Astrocyte (in vitro differentiated cells and primary cell): ENCODE measurements at places on chromosomes 6 and 20.

GRCh38 chr6:119352001-119352400, 2.4 kb upstream of the MAN1A1 start:
- H3K4me3 ChIP-seq, result no peak overlapping the region
- DNase-seq, result no peak
- H3K4me1 ChIP-seq, result peaks cover 11% of the 10 kb centered on the region
- H3K27me3 ChIP-seq, result no peaks in the 10 kb centered on the region

- H3K36me3 ChIP-seq, result peaks cover 2% of the 10 kb centered on the region
- peak overlapping the region; percentile 94 for H3K27ac ChIP-seq
- H3K4me1 ChIP-seq, result peaks cover 28% of the 10 kb centered on the region
- DNase-seq, result no peak
- H3K27me3 ChIP-seq, result no peaks in the 10 kb centered on the region
- H3K4me3 ChIP-seq, result no peak overlapping the region
Observed at GRCh38 chr20:51445591-51445990, 96.9 kb downstream of the NFATC2 start.

- H3K27me3 ChIP-seq, result no peaks in the 10 kb centered on the region
- no peaks in the 10 kb centered on the region for H3K4me1 ChIP-seq
- H3K27ac ChIP-seq, result no peak overlapping the region
Observed at GRCh38 chr6:118161343-118161742, 254.3 kb downstream of the SLC35F1 start.

GRCh38 chr6:146339716-146340115, 203.9 kb upstream of the RAB32 start:
- no peak overlapping the region for H3K27ac ChIP-seq
- no peaks in the 10 kb centered on the region for H3K36me3 ChIP-seq
- H3K4me1 ChIP-seq, result peaks cover 8% of the 10 kb centered on the region
- no peak overlapping the region for H3K4me3 ChIP-seq

DNA sequence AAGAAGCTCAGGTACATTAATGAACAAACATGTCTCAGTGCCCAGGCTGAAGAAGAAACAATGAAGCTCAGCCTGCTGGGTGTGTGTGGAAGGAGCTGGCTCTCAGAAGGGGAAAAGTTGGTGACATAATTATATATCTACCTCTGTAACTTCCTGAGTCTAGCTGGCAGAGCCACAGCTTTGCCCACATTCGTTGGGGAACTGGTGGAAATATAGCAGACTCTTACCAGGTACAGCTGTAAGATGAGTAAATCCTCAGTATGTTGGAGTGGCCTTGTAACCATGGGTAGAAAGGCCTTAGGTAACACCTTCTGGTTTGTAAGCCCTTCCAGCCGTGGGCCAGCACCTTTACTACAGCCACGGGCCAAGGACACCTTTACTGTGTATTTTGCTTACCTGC, 29.9 kb upstream of the PNRC1 start:
- no peaks in the 10 kb centered on the region for H3K4me1 ChIP-seq
- H3K27ac ChIP-seq, result no peak overlapping the region
- H3K27me3 ChIP-seq, result no peaks in the 10 kb centered on the region
- DNase-seq, result no peak
- no peaks in the 10 kb centered on the region for H3K36me3 ChIP-seq

- peak overlapping the region; percentile 32 for H3K27ac ChIP-seq
- H3K4me1 ChIP-seq, result peaks cover 68% of the 10 kb centered on the region
- H3K4me3 ChIP-seq, result no peak overlapping the region
- peaks cover 26% of the 10 kb centered on the region for H3K36me3 ChIP-seq
- DNase-seq, result peak; percentile 91
Observed at GRCh38 chr20:36493801-36494114, 47.6 kb upstream of the MYL9 start.

DNA sequence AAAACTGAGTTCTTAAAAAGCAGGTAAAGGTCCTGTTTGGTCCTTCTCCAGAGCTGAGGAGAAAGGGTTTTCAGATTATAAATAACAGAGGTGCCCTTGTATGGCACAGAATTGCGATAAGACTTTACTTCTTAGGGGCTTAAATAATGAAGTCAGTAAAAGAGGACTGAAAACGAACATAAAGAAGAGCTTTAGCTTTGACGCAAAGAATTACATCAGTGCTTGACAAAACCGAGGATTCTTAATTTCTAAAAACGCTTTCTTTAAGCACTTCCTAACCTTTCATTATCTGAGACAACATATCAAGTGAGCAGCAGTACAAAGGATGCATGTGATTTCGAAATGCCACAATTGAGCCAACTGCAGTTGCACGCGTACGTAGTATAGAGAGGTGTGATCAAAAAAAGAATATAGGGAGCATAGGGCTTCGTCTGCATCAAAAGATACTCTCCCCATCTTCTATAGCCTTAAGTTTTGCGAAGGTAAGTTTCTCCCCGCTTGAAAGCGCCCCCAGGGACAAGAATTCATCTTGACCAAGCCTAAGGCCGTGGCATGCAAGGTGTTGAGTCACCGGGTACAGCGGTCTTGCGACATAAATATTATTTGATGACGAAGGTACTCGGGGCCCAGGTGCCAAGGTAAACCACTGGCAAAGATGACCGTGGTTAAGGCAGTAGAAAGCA, 778 bp upstream of the LOC128125822 start:
- peaks cover 4% of the 10 kb centered on the region for H3K36me3 ChIP-seq
- H3K27ac ChIP-seq, result peak overlapping the region; percentile 97
- peak; percentile 83 for DNase-seq
- no peaks in the 10 kb centered on the region for H3K27me3 ChIP-seq

GRCh38 chr6:43128926-43129325, 42.1 kb upstream of the SRF start:
- no peak overlapping the region for H3K27ac ChIP-seq
- no peak for DNase-seq
- H3K4me3 ChIP-seq, result no peak overlapping the region
- H3K4me1 ChIP-seq, result peaks cover 53% of the 10 kb centered on the region
- H3K27me3 ChIP-seq, result no peaks in the 10 kb centered on the region

DNA sequence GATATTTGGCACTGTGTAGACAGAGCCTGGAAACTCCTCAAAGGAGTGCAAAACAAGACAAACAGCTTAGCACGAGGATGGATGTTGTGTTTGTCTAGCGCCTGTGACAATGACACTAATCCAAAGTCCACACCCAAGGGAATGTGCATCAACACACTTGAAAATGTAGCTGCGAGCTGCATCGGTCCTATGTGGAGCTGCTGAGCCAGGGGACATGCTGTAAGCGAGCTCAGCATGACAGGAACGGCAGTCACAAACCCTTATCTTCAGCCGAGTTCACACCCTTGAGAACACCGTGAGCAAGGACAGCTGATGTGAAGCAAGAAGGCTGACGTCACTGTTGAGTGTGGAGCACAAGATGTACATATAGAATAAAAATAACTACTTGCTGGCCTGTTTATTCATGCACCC, 684.3 kb downstream of the QKI start:
- no peaks in the 10 kb centered on the region for H3K36me3 ChIP-seq
- no peak overlapping the region for H3K27ac ChIP-seq
- H3K27me3 ChIP-seq, result no peaks in the 10 kb centered on the region
- H3K4me3 ChIP-seq, result no peak overlapping the region
- DNase-seq, result peak; percentile 49

GRCh38 chr20:41004531-41005360, 23.9 kb upstream of the TOP1 start:
- peak overlapping the region; percentile 26 for H3K4me3 ChIP-seq
- H3K4me1 ChIP-seq, result peaks cover 53% of the 10 kb centered on the region
- H3K27ac ChIP-seq, result peak overlapping the region; percentile 96
- peak; percentile 22 for DNase-seq

DNA sequence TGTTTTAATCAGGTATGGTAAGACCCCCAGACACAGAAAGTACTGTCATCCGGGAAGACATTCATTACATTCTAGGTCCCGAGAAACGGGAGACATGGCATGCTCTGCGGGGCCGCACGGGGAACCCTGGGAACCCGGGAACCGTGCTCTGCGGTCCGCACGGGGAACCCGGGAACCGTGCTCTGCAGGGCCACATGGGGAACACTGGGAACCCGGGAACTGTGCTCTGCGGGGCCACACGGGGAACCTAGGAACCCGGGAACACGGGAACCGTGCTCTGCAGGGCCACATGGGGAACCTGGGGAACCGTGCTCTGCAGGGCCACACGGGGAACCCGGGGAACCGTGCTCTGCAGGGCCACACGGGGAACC, 165.6 kb upstream of the SULF2 start:
- peaks cover 18% of the 10 kb centered on the region for H3K4me1 ChIP-seq
- no peak overlapping the region for H3K4me3 ChIP-seq
- no peak for DNase-seq
- peak overlapping the region; percentile 62 for H3K27ac ChIP-seq

GRCh38 chr6:53623497-53623896, 42.1 kb downstream of the KLHL31 start:
- no peak overlapping the region for H3K27ac ChIP-seq
- DNase-seq, result peak; percentile 84
- peaks cover 4% of the 10 kb centered on the region for H3K4me1 ChIP-seq
- no peaks in the 10 kb centered on the region for H3K36me3 ChIP-seq
- H3K27me3 ChIP-seq, result no peaks in the 10 kb centered on the region
- no peak overlapping the region for H3K4me3 ChIP-seq

- no peak for DNase-seq
- H3K4me3 ChIP-seq, result no peak overlapping the region
- peaks cover 2% of the 10 kb centered on the region for H3K27me3 ChIP-seq
- no peaks in the 10 kb centered on the region for H3K36me3 ChIP-seq
- no peak overlapping the region for H3K27ac ChIP-seq
- no peaks in the 10 kb centered on the region for H3K4me1 ChIP-seq
Observed at GRCh38 chr6:49906526-49906925, 40.2 kb upstream of the CRISP1 start.

GRCh38 chr20:9442858-9443257, 71.5 kb upstream of the LAMP5 start:
- no peak for DNase-seq
- H3K4me3 ChIP-seq, result no peak overlapping the region
- H3K27me3 ChIP-seq, result no peaks in the 10 kb centered on the region
- H3K27ac ChIP-seq, result no peak overlapping the region

GRCh38 chr20:36093025-36093803, 61.3 kb upstream of the EPB41L1 start:
- H3K4me1 ChIP-seq, result peaks cover 20% of the 10 kb centered on the region
- no peaks in the 10 kb centered on the region for H3K36me3 ChIP-seq
- peak overlapping the region; percentile 70 for H3K4me3 ChIP-seq
- H3K27ac ChIP-seq, result no peak overlapping the region
- DNase-seq, result no peak

DNA sequence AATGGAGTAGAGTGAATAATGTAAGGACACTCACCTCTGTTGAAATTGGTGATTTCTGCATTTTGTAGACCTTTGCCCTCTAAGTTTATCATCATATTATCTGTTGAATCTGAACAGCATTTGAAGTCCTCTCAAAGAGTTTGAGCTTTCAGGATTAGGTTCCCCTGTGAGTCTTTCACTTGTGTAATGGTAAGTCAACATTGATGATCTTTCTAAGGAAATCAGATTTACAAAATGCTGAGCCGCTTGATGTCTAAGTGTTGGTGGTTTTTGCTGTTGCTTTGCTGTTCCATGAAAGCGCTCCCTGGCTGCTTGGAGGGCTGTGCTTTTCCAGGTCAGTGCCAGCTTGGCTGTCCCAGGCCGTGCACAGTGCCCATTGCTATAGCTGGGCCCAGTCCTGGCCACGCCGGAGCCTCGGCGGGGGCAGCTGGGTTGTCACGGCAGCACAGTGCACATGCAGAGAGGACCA, 33.8 kb upstream of the KIF25 start:
- H3K27me3 ChIP-seq, result no peaks in the 10 kb centered on the region
- no peak for DNase-seq
- H3K36me3 ChIP-seq, result peaks cover 8% of the 10 kb centered on the region

DNA sequence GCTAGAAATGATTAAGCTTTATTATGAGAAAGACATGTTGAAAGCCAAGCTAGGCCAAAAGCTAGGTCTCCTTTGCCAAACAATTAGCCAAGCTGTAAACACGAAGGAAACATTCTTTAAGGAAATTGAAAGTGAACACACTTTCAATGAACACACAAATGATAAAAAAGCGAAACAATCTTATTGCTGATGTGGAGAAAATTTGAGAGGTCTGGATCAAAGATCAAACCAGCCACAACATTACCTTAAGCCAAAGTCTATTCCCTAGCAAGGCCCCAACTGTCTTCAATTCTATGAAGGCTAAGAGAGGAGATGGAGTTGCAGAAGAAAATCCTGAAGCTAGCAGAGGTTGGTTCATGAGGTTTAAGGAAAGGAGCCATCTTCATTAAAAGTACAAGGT, 40.2 kb upstream of the DEFB112 start:
- H3K27ac ChIP-seq, result no peak overlapping the region
- DNase-seq, result no peak
- no peaks in the 10 kb centered on the region for H3K36me3 ChIP-seq
- no peak overlapping the region for H3K4me3 ChIP-seq
- H3K27me3 ChIP-seq, result no peaks in the 10 kb centered on the region

- peak overlapping the region; percentile 62 for H3K27ac ChIP-seq
- H3K4me1 ChIP-seq, result peaks cover 83% of the 10 kb centered on the region
- H3K36me3 ChIP-seq, result no peaks in the 10 kb centered on the region
- peak overlapping the region; percentile 37 for H3K4me3 ChIP-seq
- peak; percentile 67 for DNase-seq
Observed at GRCh38 chr6:35489995-35490791, 6.7 kb downstream of the TEAD3 start.

GRCh38 chr20:45909336-45909808, 2.6 kb downstream of the PLTP start:
- no peak for DNase-seq
- H3K36me3 ChIP-seq, result peaks cover 2% of the 10 kb centered on the region
- no peak overlapping the region for H3K4me3 ChIP-seq
- H3K27ac ChIP-seq, result no peak overlapping the region
- peaks cover 28% of the 10 kb centered on the region for H3K4me1 ChIP-seq
- H3K27me3 ChIP-seq, result no peaks in the 10 kb centered on the region

- H3K4me3 ChIP-seq, result peak overlapping the region; percentile 72
- peaks cover 5% of the 10 kb centered on the region for H3K36me3 ChIP-seq
- H3K27ac ChIP-seq, result peak overlapping the region; percentile 90
Observed at GRCh38 chr6:7543789-7544424, 2.4 kb downstream of the DSP start.

DNA sequence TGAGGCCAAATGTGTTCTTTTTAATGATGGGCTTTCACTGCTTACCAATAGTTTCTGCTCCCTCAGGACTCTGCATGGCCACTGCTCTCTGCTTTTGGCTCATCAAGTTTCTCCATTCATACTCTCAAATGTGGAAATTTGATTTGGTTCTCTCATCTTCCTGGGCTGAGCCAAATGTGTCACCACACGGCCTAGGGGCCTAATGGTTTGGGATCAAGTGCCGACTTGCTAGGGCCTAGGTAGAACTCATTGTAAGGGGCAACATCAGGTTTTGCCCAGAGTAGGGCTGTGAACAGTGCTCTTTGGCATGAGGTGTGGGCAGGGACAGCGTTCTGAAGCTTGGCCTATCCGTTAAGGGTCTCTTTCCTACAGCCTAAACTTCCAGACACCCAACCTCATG, 3.9 kb upstream of the MRPS10 start:
- H3K36me3 ChIP-seq, result no peaks in the 10 kb centered on the region
- no peak for DNase-seq
- no peaks in the 10 kb centered on the region for H3K27me3 ChIP-seq
- H3K27ac ChIP-seq, result no peak overlapping the region
- no peak overlapping the region for H3K4me3 ChIP-seq
- H3K4me1 ChIP-seq, result peaks cover 20% of the 10 kb centered on the region

GRCh38 chr6:139262519-139263300, 29.1 kb downstream of the TXLNB start:
- no peak overlapping the region for H3K4me3 ChIP-seq
- H3K36me3 ChIP-seq, result no peaks in the 10 kb centered on the region
- H3K4me1 ChIP-seq, result no peaks in the 10 kb centered on the region
- no peak overlapping the region for H3K27ac ChIP-seq
- H3K27me3 ChIP-seq, result no peaks in the 10 kb centered on the region
- DNase-seq, result peak; percentile 55
